NCI-H446 treated with DMSO at 0.1 percent for 48 hours (cell line): ENCODE measurements at places on chromosomes 1 and 21.

DNA sequence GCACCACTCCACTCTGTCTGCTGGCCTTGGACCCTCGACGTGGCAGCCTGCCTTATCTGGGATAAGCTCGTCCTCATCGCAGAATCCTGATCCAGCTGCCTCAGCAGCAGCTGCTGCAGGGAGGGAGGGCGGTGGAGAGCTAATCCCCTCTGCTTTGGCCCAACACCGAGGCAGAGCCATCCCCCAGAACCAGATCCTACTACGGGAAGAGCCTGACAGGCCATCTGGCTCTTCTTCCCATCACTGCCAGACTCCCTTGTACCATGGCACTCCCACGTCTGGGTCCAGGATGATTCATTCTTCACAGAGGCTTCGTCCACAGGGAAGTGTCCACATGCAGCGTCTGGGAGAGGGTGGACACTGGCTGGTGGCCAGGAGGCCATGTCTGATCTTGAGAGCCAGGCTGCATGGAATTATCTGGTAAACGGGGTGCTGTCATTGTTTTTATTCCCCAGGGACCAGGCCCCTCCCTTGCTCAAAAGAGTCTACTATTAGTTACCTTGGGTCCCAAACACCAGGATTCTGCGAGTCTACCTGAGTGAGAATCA is 14.6 kb upstream of the PKP1 start:
- peak; percentile 88 for DNase-seq

DNA sequence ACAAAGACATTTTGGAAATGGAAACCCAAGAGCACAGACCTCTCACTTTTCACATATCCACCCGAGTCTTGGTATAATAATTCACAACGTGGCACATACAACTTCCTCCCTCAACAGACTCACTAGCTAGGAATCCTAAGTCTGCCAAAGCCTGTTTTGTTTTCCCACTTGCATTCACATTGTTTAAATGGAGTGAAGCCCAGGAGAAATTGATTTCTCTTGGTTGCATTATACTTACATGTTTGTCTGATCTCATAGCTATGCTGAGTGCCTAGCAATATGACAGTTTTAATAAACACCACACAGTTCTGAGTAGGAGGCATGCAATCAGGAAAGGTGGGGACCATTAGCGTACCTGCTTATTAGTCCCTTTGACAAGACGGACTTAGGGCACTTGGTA is 348.6 kb upstream of the ADGRL4 start:
- DNase-seq = no peak

DNA sequence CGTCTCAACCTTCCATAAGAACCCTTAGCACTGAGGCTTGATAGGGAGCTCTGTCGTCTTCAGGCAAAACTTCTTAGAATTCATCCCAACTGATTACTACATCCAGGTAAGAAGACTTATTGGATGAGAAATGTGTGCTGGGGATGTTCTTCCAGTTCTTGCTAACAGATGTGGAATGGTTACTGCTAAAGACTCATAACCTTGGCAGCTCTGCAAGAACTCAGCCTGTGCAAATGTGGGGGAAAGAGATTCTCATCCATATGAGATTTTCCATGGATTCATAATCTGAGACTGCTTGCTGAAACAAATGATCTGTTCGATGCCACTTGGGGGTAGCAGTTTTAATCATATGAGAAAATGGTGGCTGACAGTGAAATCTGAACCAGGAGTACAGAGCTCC is 48.2 kb downstream of the NTPCR start:
- no peak for DNase-seq

GRCh38 chr1:159879977-159880376 is 17.5 kb upstream of the VSIG8 start:
- no peak for DNase-seq

DNA sequence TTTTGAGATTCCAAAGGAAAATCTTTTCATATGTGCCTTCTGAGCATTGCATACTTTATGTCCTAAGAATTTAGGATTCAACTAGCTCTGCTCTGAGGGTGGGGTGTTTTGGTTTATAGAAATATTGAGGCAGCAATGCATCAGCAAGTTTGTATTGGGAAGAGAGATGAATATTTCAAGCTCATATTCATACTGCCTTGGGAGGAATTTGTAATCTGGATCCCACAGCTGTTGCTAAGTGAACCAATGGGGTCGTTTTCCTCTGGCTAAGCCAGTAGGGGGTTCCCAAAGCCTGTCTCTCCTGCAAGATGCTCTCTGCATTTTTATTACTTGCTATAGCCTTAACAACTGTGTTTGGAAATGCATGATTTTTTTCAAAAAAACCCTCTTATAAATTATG is 130.6 kb downstream of the SNX7 start:
- DNase-seq = no peak

DNA sequence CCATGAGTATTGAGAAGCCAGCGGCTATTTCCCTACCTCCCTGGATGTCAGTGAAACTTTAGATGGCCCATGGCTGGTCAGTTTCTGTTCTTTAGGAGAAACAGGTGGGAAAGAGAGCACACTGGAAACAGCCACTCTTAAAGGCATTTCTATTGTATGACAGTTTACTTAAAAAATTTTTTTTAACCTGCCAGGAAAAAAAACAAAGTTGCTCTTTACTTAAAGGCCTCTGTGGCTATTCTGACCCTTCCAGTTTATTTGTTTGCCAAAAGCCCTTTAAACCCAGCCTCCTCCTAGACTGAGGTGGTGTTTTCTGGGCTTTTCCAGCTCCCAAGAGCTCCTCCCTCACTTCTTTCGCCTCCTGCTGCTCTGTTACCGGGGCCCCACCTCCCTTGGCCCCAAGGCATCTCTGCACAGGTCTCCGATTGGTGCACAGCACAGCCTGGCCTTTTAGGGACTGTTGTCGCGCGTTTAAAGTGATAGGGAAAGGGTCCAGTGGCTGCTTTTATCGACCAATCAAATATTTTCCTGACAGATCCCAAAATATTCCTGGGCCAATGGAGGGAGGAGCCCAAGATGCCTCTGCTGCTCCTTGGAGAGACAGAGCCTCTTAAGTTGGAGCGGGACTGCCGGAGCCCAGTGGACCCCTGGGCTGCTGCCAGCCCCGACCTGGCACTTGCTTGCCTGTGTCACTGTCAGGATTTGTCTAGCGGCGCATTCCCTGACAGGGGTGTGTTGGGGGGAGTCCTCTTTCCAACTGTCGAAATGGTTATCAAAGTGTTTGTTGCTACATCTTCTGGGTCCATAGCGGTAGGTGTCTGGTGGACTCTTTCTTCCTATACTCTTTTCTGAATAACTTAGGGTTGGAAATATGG is at the start of gene SH3BGR:
SH3BGR (plus strand) TSS at position 639 of the 875 bp plus-strand sequence; CDS start at position 766, 127 bp downstream.
- DNase-seq = no peak

- no peak for DNase-seq
Observed at GRCh38 chr1:223665592-223666312, at the start of gene CAPN8. Gene CAPN8, minus strand, starts transcription at chr1:223665701. Its CDS starts 55 bp downstream, at chr1:223665646.

DNA sequence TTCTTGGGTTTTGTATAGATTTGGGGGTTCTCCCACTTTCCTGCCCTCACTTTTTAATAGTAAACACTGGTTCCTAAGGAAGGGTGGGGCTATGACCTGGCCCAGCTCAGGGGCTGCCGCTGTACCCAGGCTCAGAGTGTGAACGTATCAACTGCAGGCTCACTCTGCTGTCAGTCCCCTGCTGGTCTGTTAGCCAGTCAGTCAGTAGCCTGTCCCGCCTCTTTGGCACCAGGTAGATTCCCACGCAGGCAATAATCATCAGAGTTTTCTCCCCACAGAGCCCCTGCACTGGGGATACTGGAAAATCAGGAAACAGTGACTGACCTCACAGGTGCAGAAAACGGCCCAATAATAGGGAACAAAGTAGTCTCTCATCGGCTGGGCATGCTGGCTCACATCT is 15.0 kb upstream of the ALPL start:
- no peak for DNase-seq

DNA sequence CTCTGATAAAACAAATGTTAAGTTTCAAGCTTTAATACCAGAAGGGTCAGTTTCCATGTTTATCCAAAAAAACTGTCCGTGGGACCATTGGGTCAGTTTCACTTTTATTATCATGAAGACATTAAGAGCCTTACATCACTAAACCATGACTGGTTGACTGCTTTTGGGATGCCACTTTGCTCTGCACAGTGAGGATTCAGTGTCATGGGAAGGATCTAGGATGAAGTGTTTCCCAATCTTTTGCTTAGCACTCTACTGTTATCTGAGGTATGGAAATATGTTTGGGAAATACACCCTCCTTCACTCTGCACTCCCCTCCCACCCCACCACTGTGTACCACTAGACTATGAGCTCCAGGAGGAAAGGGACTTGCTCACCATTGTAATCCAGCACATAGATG is 16.3 kb downstream of the RPS6KC1 start:
- no peak for DNase-seq

DNA sequence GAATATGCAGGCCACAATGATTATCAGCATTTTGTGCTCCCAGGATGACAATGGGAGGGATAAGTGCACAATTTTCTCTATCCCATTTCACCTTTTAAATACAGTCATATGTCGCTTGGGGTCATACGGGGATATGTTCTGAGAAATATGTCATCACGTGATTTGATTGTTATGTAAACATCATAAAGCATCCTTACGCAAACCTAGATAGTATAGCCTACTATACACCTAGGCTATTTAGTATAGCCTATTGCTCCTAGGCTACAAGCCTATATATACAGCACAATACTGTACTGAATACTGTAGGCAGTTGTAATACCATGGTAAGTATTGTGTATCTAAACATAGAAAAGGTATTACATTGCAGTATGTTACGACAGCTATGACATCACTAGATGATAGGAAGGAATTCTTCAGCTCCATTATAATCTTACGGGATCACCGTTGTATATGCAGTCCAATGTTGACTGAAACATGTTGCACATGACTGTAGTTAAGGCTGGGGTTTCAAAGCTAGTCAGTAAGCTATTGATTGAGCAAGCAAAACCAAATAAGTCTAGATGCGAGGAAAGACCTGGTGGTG is 18.9 kb downstream of the RUSC1 start:
- DNase-seq = no peak

DNA sequence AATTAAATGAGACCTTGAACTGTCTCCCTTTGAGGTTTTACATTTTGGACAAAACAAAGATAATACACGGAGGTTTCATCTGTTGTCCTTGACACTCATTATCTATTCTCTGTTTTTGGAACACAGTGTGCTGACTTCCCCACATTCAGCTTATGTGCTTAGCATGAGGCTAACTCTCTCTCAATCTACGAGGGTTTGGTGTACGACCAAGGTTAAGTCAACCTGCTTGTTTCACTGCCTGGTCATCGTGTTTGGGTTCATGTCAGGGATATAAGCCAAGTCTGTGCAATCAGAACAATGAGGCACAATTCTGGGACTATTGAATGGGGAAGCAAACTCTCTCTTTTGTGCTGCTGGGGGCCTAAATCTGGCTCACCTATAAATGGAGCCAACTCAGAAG is 328.5 kb upstream of the USP25 start:
- DNase-seq = no peak

GRCh38 chr1:109534307-109534858 is 5.3 kb upstream of the GPR61 start:
- DNase-seq = no peak

- DNase-seq = peak; percentile 9
Observed at GRCh38 chr1:59730759-59731478, 83.8 kb upstream of the HOOK1 start.
